ENCODE measurements at places on chromosomes 3 and 15.

GRCh38 chr15:66004618-66005262, 135.4 kb downstream of the RAB11A start:
- DNase-seq: no peak

- DNase-seq: no peak
Observed at GRCh38 chr3:149466192-149466591, 8.3 kb upstream of the TM4SF4 start.

GRCh38 chr3:30426293-30426993, 180.0 kb upstream of the TGFBR2 start:
- DNase-seq: no peak

DNA sequence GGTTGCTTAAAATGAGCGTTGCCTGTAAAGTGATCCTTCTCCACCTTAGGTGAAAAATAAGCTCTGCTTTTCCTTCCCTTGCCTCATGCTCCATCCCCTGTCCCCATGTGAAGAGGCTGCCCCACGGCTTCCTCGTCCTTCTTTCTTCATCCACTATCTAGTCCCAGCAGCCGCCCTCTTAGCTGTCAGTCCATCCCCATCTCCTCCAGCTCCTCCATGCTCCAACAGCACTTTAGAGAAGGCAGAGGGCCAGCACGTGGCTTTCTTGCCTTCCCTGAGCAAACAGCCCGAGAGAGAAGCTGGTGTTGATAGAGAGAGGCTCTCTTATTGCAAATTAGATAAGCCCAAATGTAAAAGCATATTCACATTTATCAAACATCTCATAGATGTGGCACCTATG, 9.0 kb upstream of the TMEM41A start:
- DNase-seq: no peak
